ENCODE measurements at places on chromosomes 7 and 10.

DNA sequence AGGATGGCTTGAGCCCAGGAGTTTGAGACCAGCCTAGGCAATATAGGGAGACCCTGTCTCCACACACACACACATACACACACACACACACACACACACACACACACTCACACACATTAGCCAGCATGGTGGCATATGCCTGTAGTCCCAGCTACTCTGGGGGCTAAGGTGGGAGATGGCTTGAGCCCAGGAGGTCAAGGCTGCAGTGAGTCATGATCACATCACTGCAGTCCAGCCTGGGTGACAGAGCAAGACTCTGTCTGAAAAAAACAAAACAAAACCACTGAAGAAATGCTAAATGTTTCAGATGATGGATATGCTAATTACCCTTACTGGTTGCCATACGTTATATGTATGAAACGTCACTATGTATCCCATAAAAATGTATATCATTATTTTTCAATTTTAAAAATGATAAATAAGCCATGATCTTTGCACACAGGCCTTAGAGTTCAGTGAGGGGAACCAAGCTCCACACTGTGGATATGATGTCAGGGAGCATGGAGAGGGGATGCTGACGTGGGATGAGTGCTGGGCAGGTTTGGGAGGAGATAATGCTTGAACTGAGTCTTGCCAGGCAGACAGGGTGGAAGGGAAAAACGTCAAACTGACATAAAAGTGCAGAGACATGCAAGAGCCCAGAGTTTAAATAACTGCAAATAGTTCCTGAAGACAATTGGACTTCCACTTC, 45.9 kb upstream of the ARHGAP12 start:
- no peak for DNase-seq

DNA sequence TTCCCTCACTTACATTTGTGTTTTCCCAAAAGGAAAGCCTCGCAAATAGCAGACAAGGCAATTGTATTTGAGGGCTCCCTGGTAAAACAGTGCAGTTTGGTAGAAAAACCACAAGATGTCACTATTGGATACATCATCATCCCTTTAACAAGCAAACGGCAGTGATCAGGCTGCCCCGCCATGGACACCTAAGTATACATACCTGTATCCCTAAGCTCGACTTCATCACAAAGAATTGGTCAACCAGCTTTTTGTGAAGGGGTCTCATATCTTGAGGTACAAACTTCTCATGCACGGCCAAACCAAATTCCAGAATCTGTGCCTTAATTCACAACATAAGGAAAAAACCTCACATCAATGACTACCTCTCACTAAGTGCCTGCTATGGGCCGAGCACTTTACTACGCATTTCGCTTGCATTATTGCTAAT, 179.5 kb upstream of the IMMP2L start:
- no peak for DNase-seq

DNA sequence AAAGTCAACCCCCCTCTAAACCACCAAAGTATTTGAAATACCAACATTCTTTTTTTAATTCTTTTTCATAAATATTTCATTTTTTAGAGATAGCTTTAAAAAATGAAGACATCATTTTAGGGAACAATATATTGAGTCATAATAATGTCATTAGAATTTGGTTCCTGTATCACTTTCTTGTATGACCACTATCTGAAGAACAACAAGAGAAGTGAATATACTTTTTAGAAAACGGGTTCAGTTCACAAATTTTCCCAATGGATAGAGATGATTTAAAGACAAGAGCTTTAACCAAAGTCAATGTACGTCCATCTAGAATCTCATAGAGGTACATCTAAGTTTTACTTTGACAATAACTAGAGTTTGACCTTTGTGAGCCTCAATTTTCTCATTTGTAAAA, 48.2 kb downstream of the CUBN start:
- DNase-seq: no peak

- DNase-seq: no peak
Measured at GRCh38 chr7:131640686-131641085, 84.3 kb upstream of the PODXL start.

DNA sequence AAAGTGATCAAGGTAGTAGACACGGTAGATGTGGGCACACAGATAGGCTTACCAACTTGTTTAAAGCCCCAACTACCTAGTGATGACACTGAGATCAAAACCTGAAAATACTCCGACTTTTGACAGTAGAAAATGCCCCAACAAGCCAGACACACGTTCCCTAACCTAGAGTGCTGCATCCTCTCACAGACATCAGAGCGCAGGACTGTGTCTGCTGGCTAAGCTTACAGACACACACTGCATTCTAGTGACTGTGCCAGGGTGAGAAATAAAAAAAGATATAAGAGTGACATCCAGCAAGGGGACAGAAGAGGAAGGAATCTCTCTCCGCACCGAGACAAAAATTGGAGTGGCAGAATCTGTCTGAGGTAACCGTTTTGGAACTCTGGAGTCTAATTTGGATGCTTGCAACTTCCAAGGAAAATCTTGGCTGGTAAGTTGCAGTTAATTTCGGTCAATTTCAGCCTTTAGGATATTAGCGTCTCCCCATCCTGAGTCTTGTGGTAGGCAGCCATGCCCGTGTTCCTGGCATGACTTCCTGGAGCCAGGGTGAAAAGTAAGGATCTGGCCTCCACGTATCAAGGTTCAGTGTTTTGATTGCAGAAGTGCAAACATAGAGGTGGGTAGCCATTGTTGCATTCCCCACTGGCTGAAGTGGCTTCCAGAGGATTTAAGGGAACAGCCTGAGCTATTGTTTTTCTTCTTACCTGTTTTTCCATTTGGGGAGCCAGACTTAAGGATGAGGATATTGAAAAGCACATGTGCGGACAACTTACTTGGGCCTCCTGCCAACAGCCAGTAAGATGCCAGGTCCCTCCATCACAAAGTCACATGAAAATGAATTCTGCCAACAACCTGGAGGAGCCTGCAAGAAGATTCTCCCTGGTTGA, 124.1 kb downstream of the SMURF1 start:
- no peak for DNase-seq

GRCh38 chr7:134855442-134855841, 76.0 kb downstream of the CALD1 start:
- no peak for DNase-seq

DNA sequence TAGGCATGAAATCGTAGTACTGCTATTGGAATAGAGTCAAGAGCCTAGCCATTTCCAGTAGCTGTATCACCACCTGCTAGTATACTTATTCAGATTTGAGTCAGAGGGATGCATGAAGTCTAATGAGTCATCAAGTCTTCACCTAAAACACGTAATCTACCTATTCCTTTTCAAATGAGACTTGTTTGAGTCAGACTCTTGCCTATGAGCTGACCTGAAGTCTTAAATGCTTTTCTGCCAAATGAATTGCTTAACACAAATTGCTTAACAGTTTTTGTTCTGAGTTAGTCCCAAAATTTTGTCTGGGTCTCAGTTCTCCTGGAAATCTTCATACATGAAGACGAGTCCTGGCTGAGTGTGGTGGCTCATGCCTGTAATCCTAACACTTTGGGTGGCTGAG, 165.2 kb downstream of the GNAT3 start:
- no peak for DNase-seq

DNA sequence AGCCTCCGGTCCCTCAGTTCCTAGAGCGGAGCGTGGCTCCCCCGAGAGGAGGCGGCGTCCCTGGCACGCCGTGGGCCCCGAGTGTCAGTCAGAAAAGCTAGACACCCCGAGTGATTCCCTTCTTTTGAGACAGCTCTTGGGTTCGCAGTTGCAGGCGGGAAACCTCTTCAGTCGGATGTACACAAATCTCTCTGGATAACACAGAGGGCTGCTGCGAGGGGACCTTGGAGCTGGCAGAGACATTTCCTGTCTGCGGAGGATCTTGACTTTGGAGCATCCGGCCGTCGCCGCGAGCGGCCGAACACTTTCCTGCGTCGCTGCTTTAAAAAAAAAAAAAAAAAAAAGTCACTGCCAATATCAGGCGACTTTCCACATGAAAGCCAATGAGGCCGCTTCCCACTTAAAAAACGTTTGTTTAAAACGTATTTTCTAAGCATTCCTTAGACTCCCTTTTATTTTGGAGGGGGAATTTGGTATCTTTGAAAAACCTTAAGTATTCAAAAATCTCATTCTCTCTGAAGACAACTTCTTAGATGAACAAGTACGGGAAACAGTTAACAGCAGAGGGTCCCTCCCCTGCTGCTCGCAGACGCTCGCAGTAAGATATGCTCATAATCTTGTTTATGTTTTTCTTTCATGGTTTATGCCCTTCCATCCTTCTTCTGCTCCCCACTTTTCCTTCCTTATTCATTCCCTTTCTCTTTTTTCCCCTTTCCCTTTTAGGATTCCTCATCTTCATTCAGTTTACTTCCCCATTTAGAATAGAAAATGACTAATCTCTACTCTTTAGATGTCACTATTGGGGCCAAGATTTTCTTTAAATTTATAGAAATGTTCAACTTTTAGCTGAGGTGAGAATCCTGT, 10.0 kb downstream of the HHEX start:
- peak; percentile 40 for DNase-seq

DNA sequence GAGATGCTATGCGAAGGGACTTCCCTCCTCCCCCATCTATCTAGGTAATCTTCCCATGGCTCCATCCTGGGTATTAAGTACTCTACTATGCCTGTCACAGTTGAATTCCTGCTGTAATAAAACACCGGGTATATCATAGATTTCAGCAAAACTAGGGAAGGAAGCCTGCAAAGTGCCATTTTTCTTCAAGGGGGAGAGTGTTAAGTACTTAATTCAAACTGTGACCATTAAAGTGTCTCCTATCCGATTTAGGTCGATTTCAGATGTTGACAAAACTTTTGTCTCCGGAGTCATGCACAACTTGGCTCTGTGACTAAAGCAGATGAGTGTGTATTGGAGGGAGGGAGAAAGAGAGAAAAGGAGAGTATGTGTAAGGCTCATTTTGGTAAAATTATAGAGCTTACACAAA, 4.6 kb downstream of the HOXA4 start:
- DNase-seq: no peak

- no peak for DNase-seq
Measured at GRCh38 chr7:124426621-124427020, 339.0 kb downstream of the GPR37 start.

DNA sequence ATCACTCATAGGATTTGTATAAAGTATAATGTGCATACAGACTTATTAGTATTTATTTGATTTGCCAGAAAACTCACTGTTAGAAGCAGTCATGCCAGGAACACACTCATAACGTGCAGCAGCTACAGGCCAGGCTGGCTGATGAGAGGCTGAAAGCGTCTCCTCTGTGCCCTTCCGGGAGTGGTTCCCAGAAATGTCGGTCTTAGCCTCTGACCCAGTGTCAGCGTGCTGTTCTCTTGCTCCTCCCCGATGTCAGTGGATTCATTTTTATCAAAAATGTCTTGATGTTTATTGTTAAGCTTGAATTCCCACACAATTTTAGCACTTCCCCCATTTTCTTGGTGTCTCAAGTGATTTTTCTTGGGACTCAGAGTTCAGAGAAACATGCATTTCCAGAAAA, 33.3 kb upstream of the GARS1 start:
- DNase-seq: no peak

DNA sequence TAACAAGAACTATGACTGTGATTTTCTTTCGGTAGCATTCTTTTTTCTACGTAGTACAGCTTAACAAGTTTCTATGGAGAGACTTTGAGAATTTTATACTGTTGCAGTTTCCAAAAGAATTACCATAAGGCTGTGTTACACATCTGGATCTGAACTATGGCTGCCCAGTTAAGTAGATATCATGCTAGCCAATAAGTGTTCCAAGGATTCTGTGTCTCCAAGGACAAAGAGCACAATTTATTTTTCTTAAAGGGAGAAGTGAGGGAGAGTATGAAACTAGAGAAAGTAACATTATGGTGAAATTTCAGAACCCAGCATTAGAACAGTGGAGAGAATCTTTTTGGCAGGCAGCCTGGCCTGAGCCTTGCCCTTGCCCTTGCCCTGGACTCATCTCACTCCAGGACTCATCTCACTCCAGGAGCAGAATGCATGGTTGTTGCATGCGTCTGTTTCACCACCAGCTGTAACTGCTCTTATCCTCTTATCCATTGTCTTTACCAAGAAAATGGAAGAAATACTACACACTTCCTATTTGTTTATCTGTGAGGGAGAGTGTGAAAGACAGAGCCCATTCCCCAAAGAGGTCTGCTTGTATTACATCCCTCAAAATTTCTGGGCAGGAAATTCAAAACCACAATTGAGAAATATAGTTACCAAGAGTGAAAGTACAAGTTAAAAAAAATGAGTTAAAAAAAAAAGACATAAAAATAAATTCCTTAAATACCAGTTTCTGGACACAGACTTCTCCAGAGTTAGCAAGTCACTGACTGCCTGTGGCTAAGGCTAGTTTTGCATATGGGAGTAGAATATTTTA, 1067.5 kb downstream of the NRG3 start:
- no peak for DNase-seq

DNA sequence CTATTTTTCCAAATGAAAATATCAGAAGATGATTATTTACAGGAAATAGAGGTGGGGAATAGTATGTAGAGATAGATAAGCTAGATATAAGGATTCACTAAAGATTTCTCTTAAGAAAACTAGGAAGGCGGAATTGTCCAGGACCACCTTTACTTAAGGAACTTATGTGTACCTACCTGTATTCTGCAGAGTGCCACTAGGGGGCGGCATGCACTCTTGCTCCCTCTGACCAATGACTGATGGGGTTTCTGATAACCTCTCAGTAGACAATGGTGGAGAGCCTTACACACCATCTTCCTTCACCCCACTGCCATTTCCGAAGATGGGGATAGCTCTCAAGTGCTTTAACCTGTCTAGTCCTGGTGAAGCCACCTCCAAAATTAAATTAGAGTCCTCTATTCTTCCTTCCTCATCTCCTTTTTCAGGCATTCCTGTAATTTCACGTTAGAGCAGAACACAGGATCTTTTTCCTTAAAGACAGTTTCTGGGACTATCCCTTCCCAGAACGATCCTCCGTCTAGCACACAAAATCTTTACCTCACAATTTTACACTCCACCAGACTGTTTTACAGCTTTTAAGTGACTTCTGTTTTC, 453.1 kb downstream of the SORCS1 start:
- DNase-seq: peak; percentile 45

DNA sequence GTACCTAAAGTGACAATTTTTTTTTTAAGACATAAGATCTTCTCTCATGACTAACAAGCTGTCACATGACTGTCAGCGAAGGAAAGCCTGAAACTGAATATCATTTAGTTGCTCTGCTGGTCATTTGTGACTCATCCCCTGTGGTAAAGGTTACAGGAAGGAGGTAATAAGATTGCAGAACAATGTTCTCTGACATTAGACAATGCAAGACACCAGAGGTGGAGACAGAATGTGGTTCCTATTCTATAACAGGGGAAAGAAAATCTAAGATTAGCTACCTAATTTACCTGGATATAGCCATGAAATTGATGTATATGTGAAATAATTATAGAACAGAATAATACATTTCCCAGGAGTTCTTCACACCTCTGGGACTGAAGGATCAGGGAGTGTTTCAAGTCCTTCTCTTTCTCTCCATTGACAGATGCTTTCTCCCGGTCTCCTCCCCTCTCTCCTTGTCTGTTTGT, 47.7 kb downstream of the LRGUK start:
- no peak for DNase-seq

Data from upper lobe of left lung (tissue), 6 donors.